Mononuclear cell (primary cell): ENCODE measurements at places on chromosomes 5 and 9. TPM values are rescaled to one million over a fixed set of nuclear protein-coding genes. Genes with fewer than 3 reads are reported as not detected.

FST gene
- total RNA-seq: 0.84 TPM

GRXCR2 gene
- total RNA-seq: not detected

ISCA1 gene
- total RNA-seq: 72.6 TPM

BRD8 gene
- 13.3 TPM for total RNA-seq

AHRR gene
- total RNA-seq: 0.31 TPM

PRRT1B gene
- not detected for total RNA-seq

FBXL7 gene
- not detected for total RNA-seq
